SHP77 treated with DMSO at 0.1 percent for 48 hours (cell line): ENCODE measurements at places on chromosomes 2 and 18.

DNA sequence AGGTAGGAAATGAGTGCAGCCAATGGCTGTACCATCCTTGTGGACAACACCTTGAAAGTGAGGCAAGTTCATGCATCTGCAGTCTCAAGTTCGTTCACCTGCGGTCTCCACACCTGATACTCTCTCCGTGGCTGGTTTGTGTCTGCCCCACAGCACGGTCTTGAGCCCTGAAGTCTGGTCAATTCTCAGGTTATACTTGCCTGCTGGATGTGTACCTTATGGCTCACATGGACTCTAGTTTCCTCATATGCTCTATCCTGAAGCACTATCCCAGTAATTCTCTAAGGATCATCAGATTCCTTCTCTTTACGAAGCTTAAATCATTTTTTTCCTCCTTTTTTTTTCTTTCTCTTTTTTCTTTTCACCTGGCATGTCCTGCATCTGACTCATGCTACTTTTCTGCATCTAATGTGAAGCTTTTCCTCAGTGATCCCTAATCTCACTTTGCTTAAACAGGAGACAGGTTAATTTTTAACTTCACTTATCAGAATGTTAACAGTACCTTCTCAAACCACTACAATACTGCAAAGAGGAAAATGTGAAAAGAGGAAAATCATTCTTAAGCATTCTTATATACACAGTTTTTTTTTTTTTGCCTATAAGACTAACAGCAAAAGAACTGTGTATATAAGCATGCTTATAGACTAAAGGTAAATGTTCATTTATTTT is 511.2 kb downstream of the SOX11 start:
- no peak for DNase-seq

DNA sequence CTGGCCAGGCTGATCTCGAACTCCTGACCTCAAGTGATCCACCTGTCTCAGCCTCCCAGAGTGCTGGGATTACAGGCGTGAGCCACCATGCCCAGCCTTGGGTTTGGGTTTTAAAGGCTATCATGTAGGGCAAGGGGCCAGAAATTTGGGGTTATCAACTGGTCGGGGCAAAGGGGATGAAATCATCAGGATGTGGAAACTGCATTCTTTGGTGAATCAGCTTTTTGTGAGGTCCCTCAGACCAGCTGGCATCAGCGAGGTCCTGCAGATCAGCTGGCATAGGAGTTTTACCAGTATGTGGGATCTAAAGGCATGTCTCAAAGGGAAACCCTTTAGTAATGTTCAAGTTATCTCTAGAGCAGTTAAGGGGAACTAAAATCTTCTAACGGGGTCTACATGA is 6.4 kb upstream of the GEMIN6 start:
- no peak for DNase-seq

- DNase-seq, result no peak
Observed at GRCh38 chr18:75830828-75831227, 403.3 kb upstream of the SMIM21 start.

DNA sequence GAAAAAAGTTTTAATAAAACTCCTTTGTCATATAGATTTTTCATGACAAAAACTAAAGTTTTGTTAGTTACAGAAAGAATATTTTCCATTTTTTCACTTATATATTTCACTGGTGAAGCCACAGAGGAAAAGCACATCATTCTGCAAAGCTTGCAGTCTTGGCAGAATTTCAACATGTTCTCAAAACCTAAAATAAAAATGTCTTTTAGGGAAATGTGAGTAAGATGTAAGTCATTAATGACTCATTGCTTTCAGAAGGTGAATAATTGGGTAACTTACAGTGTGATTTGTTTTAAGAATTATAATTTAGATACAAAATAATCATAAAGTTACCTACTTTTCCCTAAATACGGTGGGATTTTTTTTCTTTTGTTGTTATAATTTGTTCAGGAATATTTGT is 43.4 kb upstream of the TNFRSF11A start:
- DNase-seq, result no peak

GRCh38 chr2:178882666-178883440 is 75.6 kb upstream of the TTN start:
- no peak for DNase-seq

- no peak for DNase-seq
Observed at GRCh38 chr2:207950063-207950760, 75.1 kb downstream of the PLEKHM3 start.

DNA sequence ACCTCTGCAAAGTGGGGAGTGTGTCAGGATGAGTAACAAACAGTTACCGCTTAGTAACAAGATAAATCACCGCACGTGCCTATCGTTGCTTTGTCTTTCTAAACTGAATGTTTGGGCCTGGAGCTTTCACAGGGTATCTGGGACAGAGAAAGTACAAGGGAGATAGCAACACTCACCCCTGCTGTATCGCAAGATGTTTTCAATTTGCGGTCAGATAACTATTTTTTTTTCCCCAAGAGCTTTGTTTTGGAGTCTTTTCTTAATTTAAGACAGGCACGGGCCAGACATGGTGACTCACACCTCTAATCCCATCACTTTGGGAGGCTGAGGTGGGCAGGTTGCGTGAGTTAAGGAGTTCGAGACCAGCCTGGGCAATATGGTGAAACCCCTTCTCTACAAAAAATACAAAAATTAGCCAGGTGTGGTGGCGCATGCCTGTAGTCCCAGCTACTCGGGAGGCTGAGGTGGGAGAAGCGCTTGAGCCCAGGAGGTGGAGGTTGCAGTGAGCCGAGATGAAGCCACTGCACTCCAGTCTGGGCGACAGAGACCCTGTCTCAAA is 146.6 kb downstream of the GBX2 start:
- no peak for DNase-seq

DNA sequence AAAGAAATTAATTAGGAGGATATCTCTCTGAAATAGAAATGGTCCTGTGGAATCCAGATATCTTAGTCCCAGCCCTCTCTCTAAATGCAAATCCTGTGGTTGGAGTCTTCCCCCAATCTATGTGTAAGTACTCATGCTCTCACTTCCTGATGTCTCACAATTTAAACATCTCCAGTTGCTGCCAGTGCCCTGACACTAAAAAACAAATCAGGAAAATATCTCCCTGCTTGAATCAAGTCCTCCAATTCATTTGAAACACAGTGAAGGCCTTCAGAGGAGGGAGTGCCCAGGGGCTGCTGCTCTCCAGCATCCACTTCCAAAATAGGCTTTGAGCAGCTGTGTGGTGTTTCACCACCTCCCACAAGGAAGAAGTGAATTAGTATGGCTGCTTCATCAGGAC is 413.8 kb downstream of the RAD51AP2 start:
- no peak for DNase-seq

DNA sequence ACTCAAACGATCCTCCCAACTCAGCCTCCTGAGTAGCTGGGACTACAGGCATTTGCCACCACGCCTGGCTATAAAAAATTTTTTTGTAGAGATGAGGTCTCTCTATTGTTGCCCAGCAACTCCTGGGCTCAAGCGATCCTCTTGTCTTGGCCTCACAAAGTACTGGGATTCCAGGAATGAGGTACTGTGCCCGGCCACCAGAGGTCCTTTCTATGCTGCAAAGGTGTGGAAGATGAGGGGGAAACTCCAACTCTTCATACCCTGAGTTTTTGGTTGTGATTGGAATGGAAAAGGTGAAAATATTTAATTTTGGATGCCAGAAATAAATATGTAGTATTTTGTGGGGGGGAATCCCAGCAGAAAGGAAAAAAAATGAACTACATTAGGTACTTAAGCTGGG is 36.0 kb downstream of the MRPL33 start:
- DNase-seq, result no peak

- no peak for DNase-seq
Observed at GRCh38 chr2:731711-732110, 54.5 kb upstream of the TMEM18 start.

DNA sequence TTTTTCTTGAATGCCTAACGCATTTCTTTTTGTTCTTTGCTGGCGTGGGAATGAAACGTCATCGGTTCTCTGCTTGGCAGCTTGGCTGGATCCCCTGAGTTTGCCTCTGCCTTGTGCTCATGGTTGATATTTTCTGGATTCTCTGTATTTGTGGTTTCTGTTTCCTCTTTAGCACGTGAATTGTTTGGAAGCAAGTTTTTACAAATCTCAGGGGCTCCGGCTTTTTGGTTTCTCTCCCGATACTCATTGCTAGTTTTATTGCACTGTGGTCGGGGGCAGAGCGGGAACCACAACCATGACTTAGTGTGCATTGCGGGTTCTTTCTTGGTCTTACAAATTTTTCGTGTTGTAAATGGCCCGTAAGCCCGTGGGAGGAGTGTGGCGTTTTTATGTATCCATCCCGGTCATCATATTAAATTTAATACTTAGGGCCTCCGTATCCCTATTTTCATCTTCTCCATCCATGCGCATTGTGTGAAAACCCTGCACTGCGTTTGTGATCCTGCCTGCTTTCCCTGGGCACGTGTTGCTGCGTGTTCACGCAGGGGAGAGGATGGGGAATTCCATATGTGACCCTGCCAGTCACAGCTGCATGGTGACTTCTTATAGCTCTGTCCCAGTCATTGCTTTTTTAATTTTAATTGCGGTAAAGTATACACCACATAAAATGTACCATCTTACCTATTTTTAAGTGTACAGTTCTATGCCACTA is 9.4 kb downstream of the RAMP1 start:
- no peak for DNase-seq

- DNase-seq, result no peak
Observed at GRCh38 chr2:24045511-24046508, 1.4 kb downstream of the WDCP start.

GRCh38 chr18:7133181-7133580 is 15.6 kb upstream of the LAMA1 start:
- no peak for DNase-seq

DNA sequence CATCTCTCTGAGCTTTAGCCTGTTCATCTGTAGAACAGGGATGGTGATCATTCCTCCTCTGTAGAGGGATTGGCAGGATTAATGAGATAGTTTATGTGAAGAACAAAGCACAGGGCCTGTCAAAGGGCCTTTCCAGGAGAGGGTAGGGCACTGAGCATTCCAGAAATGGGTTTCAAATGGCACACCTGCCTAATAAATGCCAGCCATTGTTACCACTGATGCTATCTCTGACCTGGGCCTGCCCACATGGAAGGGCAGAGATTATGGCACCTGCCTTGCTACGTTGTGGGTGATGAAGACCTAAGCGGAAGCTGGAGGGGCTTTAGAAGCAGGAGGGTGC is 31.0 kb upstream of the GMPPA start:
- DNase-seq, result no peak

DNA sequence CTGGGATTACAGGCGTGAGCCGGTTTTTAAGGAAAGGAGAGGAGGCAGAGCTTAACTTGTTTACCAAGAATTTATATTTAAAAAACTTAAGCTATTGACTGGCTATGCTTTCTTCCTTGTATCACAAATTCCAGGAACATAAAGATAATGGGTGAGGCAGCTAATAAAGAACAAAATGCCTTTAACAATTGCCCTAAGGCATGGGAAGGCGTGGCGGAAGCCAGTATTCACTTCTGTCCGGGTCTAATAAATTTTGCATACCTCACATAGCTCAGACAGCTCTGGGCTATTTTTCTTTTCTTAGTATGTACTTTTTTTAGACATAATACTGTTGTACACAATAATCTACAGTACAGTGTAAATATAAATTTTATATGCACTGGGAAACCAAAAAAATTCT is 1.0 kb upstream of the LDAH start:
- DNase-seq, result no peak

- no peak for DNase-seq
Observed at GRCh38 chr2:15738225-15738546, 146.5 kb downstream of the DDX1 start.
